ENCODE measurements at places on chromosomes 1 and 21.

- no peak for DNase-seq
Measured at GRCh38 chr1:210915890-210916507, 217.9 kb downstream of the KCNH1 start.

- no peak for DNase-seq
Measured at GRCh38 chr1:117919376-117919775, 10.0 kb downstream of the GDAP2 start.

DNA sequence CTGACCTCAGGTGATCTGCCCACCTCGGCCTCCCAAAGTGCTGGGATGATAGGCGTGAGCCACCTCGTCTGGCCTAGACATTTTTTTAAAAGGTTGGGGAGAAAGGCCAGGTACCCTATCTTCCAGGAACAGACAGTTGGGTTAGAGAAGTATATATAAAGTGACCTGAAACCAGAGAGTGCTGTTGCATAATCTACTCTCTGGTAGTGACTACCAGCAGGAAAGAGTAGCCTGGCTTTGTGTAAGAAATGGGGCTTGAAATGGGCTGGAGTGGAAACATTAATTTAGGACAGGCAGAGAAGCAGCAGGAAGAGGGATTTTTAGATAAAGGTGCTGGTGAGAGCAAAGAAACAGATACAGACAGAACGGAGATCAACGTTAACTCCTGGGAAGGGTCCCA is 125.8 kb upstream of the HOOK1 start:
- no peak for DNase-seq

DNA sequence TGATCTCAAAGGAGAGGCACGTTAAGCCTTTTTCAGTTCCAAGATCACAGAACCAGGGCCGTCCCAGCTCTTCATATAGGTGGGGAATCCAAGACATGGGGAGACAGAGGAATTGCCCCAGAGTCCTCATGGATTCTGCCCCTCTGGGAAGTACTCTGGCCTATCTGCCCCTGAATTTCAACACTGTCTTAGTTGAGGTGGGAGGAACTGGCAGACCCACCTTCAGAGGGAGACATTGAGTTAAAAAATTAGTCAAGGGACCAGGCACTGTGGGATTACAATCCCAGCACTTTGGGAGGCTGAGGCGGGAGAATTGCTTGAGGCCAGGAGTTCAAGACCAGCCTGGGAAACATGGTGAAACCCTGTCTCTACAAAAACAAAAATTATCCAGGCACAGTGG is 2.1 kb upstream of the KNCN start:
- DNase-seq, result no peak

DNA sequence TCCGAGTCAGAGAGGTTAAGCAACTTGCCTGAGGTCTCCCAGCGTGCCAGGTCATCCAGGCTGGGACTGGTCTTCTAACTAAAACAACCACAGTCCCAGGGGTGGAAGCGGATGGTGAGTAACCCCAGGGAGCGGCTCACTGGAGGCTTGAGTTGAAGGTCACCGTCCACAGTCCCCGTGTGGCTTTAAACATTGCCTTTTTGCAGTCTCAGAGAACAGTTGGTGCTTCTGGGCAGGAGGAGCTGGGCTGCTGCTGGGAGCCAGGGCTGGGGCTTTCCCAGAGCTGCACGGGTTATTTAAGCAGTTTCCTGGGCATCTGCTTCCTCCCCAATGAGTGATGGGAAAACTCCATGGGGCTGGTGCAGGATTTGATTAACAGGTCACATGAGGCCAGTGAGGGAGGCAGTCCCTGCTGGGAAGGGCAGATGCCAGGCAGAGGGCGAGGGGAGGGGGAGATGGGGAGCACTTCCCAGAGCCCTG is 12.3 kb downstream of the ARHGEF10L start:
- no peak for DNase-seq

DNA sequence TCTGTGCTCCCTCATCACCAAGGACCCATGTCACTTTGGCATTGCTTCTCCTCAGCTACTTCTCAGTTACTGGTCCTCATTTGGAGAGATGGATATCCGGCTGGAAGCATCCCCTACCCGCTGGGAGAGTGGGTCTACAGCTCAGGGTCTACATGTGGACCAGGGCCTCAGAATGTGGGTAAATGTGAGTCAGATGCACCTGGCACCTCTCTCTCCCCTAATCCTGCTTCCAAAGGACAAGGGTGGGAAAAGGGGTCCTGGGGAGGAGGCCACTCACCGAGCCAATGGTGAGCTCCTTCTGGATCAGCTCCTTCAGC is 908 bp downstream of the S100A6 start:
- no peak for DNase-seq

DNA sequence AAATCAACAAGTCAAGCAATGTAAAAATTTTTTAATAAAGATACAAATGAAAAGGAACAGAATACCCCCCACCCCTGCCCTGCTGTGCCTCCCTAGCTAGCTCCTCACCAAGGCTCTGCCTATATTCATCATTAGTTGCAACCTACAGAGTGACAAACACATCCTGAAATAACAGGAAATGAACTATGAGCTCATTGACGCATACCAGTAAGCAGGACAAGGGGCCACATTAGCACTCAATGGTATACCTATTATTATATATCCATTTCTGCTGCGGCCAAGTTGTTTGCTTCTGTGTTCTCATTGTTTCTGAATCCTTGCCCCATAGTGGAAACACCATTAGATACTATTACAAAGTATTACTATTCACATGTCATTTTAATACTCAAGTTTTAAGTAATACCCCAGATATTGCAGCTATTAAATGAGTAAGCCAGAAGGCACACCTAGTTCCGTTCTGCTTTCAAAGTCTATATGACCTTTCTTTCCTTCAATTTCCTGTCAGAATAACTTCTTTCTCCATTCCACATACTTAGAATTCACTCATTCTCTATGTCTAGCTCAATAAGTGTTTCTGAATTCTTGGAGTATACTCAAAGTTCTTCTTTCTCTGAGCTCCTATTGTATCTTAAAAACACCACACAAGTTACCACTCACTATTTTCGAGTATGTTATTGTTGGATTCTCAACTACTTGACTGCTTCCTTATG is 1214.9 kb downstream of the PLA2G4A start:
- no peak for DNase-seq

DNA sequence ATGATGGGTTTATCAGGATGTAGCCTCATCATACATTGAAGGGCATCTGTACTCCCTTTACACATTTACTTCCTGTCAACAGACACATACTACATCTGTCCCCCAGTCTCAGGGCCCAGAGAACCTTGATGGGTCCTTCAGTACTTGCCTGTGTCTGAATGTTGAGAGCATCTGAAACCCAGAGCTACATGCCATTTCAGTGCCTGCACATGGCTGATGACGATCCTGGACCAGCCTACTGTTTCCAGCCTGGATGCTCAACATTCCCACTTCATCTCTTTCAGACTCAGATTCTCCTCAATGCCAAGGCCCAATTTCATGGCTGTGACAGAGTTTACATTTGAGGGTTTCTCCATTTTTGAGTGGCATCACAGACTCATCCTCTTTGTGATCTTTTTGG is at the start of gene OR10J4:
Gene OR10J4 (plus strand): TSS at position 301 of the 400 bp plus-strand sequence.
- DNase-seq, result no peak

All from CD4-positive, alpha-beta T cell treated with Interleukin-15 for 4 hours (primary cell).